ENCODE measurements at places on chromosomes 1 and 21.

DNA sequence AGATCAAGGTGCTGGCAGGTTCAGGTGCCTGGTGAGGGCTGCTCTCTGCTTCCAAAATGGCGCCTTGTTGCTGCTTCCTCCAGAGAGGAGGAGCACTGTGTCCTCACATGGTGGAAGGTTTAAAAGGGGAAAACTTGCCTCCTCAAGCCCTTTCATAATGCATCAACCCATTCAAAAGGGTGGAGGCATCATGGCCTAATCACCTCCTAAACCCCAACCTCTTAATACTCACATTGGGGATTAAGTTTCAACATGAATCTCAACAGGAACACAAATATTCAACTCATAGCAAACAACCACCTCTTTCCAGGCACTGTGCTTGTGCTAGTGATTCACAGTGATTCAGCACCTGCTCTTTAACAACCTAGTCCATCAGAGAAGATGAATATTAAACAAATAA, 4.2 kb downstream of the S100A12 start:
- DNase-seq: no peak

DNA sequence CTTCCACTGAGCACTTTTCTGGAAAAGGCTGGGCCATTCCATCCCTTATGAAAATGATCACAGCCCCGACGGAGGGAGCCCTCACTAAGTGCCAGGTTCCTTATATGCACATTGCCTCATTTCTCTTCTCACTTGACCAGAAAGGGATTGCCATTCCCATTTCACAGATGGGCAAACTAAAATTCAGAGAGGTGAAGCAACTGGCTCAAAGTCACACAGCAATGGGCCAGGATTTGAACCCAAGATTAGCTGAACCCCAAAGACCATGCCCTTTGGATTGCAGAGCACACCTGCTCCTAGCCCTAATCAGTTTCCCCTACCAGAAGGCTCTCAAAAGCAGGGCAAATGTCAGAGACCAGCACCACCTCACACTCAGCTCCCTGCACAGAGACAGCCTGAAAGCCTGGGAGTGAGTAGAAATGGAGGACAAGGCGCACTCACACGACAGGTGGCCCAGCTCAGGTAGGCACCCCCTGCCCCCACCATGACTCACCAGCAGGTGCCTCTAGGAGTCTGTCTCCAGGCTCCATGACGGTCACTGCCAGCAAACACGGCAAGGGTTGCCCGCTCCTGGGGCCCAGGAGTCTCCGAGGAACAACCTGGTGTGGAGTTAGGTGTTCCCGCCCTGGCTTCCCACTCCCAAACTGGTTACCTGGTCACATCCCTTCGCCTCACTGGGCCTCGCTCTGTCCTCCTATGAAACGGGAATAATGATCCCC, 21.7 kb downstream of the SDC3 start:
- DNase-seq: no peak

- DNase-seq: no peak
Measured at GRCh38 chr1:19007491-19008441, 51.3 kb upstream of the IFFO2 start.

GRCh38 chr1:203082571-203083462, 3.0 kb downstream of the MYOG start:
- no peak for DNase-seq

DNA sequence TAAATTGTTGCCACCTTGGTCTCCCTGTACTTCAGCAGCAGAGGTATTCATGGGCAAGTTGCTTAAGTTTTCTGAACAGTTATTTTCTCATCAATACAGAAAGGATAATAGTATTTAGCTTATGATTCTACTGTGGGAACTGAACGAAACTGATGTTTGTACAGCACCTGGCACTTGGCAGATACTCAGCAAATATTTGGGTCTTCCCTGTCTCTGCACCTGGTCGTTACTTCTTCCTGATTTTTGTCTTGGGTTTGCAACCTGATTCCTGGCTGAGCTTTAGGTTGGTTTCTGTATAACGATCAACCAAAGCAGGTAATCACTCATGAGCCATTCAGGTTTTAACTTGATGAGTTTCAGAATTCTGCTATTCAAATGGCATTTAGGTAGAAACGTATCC, 490.6 kb downstream of the KIF26B start:
- DNase-seq: no peak

DNA sequence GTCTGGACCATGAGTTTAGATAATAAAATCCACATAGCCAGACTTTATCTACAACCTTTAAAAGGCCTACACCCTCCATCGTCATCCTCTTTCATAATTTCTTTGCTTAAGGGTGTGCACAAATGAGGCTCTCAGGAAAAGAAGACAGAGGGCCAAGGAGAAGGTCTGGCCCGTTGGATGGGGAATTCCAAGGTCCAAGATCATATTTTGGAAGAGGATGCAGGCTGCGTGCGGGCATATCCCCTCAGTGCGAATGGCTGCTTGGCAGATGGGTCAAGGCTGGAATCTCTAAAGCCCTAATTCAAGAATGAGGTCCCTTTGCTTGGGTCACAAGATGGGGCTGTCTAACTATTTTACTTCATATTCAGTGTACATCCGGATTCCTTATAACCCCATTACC, 782.2 kb upstream of the NCAM2 start:
- DNase-seq: no peak

GRCh38 chr1:196677781-196678509, 26.1 kb downstream of the CFH start:
- DNase-seq: no peak

DNA sequence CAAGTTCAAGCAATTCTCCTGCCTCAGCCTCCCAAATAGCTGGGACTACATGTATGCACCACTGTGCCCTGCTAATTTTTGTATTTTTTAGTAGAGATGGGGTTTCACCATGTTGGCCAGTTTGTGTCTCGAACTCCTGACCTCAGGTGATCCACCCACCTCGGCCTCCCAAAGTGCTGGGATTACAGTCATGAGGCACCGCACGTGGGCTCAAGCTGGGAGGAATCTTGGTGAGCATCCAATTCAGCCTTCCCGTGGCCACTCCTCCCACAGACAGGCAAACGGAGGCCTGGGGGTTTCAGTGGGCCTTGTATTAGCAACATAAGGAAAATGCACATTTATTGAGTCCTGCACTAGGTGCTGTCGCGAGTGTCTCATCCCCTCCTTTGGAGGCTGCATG, 24.5 kb upstream of the VWA5B1 start:
- DNase-seq: no peak

GRCh38 chr1:25771221-25772114, 28.5 kb upstream of the SELENON start:
- peak; percentile 87 for DNase-seq

DNA sequence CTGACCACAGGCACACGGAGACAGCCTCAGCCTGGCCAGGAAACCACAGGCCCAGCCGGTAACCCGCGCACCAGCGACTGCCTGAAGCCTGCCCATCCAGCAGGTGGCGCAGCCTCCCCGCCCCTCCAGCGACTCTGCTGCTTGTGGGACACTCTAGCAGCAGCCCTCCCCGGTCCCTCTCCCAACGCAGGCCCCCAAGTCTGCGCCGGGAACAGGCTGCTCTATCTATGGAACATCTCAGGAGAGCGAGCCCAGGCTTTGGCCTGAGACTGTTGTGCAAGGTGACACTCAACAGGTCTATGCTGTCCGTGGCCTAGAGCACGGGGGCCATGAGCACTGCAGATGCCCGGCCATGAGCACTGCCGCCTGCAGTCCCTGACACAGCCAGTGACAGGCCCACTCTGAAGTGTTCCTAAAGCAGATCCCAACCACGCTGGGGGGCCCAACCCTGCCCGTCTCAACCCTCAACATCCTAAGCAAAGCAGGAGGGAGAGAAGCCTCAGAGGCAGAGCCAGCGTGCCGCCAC, 28.4 kb downstream of the WDR4 start:
- DNase-seq: peak; percentile 30

DNA sequence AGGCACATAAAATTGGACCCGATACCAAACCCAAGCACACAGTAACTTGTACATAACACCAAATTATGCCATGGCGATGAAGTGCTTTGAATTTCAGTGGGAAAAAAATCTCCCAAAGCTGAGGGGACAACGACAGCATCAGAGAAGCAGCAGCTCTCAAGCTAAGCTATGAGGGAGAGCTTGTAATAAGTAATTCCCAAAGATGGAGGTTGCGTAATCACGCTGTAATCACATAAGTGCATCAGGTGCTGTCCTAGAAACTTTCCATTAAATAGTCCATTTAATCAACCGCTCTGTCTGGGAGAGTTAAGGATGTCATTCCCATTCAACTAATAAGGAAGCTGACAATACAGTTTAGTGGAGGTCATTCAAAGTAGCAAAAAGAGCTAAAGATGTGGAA, 37.6 kb upstream of the KRTAP19-8 start:
- no peak for DNase-seq

- no peak for DNase-seq
Measured at GRCh38 chr1:60662486-60663044, 419.8 kb upstream of the NFIA start.

GRCh38 chr1:156652131-156652991, 10.4 kb downstream of the BCAN start:
- DNase-seq: peak; percentile 91

- DNase-seq: no peak
Measured at GRCh38 chr1:204478172-204478899, 16.3 kb downstream of the PIK3C2B start.

GRCh38 chr1:22749919-22750684, 39.5 kb downstream of the EPHB2 start:
- peak; percentile 57 for DNase-seq

GRCh38 chr1:48767975-48768510, 8.6 kb downstream of the BEND5 start:
- DNase-seq: no peak

GRCh38 chr1:175154629-175155472, 37.7 kb downstream of the KIAA0040 start:
- peak; percentile 79 for DNase-seq

DNA sequence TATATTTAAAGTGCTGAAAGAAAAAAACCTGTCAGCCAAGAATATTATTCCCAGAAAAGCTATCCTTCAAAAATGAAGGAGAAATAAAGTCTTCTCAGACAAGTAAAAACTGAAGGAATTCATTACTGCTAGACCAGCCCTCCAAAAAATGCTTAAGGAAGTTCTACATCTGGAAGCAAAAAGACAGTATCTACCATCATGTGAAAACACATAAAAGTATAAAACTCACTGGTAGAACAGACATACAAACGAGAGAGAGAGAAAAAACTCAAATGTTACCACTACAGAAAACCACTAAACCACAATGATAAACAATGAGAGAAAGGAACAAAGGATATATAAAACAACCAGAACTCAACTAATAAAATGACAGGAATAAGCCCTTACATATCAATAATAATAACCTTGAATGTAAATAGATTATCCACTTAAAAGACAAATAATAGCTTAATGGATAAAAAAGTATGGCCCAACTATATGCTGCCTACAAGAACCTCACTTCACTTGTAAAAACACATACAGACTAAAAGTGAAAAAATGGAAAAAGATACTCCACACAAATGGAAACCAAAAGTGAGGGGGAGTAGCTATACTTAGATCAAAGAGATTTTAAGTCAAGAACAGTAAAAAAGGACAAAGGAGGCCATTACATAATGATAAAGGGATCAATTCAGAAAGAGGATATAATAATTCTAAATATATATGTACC, 22.0 kb downstream of the NSL1 start:
- DNase-seq: no peak

DNA sequence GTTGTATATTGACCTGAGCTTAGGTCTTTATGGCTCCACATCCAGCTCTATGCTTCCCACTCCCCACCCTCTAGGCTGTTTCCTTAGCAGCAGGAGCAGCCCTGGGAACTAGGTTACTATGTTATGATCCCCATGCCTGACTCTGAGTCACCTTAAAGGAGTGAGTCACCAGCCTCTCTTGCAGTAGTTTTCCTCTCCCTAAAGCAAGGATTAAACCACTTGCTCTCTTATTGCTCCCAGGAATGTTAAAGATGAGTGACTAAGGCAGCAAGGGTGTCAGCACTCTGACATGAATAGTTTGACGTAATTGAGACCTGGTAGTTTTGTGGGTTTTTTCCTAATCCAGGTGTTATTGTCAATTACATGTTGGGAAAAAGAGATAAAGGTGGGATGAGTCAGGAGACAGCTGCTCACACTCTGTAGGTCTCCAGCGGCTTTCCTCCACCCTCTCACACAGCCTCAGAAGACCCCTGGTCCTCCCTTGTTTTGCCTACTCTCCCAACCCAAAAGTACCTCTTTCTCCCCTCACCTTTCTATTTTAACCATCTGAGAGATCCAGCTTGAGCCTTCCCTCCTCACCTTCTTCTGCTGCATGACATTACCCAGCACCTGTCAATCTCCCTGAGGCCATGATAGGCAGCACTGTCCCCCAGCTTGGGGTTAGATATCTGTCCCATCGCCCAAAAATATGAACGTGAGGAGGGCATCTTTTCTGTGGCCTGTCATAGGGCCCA, 369.1 kb upstream of the VAMP3 start:
- DNase-seq: no peak

GRCh38 chr1:210250665-210250997, 18.0 kb downstream of the SERTAD4 start:
- peak; percentile 82 for DNase-seq

DNA sequence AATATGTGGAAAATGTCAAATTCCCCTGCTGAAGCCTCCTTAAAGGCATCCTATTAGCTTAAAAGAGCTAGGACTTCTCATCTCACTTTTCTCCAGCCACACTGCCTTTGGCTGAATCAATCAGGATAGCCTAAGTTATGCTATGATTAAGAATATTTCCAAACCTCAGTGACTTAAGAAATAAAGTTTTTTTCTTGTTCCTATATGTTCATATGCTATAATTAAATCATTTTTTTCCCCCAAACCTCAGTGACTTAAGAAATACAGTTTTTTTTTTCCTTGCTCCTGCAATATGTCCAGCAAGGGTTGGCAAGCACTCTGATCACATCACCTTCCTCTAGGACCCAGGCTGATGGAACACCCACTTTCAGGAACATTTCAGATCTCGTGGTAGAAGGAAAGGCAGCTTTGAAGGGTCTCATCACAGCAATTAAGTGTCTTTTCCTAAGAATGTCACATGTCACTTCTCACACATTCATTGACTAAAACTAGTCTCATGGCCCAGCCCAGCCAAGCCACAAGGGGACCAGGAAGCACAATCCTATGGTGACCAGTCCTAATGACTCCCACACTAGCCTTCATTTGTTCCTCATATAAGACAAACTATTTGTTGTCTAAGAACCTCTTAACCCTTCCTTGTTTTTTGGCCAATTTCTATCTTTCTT, 6.3 kb upstream of the JUN start:
- DNase-seq: no peak

- peak; percentile 67 for DNase-seq
Measured at GRCh38 chr1:9573723-9574122, 15.0 kb upstream of the TMEM201 start.

GRCh38 chr1:168476588-168477385, 67.0 kb downstream of the XCL2 start:
- no peak for DNase-seq

GRCh38 chr1:44819608-44820327, 11.4 kb downstream of the BTBD19 start:
- DNase-seq: peak; percentile 93

All from neural progenitor cell (in vitro differentiated cells).